ENCODE measurements at places on chromosomes 2 and 18.

DNA sequence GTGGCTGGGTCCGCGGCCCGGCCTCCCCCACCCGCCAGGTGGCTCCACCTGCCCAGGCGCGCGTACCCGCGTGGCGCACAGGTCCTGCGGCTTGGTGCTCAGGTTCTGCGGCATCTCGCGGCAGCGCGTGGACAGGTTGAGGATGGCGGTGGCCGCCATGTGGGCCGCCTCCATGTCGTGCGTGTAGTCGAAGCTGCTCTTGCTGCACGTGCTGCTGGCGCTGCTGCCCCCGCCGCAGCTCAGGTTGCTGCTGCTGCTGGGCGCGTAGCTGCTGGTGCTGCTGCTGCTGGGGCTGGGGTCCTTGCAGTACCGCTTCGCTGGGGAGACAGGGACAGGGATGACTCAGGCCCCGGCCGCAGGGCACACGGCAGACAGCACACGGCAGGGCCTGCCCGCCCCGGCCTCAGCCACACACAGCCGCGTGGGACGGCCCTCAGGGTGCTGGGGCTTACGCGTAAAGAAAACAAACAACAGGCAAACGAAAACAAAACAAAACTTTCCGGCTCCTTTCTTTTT lies 147.7 kb upstream of the PXDN start:
- DNase-seq, result no peak

DNA sequence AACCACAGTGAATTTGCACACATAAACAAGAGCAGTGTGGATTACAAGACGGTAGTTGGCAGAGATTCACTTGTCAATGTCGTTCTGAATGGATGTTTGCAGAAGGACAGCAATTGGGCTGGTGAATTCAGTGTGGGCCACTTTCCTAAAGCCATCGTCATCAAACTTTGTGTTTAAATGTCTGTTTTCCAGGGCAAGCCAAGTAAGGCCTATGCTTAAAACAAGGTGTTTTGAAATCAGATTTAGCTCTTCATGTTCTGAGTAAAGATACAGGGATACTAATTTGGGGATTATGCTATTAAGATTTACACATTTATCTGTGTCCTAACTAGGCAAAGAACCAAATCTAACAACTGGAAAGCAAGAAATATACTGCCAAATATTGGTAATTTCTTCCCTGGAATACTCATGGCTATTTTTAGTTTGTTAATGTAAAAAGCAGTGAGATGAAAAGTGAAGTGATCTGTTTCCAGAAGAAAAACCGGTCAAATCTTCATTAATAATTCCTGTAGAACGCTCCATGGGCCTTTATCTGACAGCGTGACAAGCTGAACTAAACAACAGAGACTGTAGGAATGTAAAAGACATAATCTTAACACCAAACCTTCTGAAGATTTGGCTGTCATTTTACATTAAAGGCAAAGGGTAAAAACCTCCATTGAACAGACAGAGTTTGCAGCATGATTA lies 175.7 kb downstream of the ICOS start:
- no peak for DNase-seq

GRCh38 chr2:138275881-138276280 lies 225.7 kb upstream of the SPOPL start:
- no peak for DNase-seq

- DNase-seq, result no peak
These were observed 47.9 kb downstream of the SLC14A1 start for GRCh38 chr18:45771587-45772480.

DNA sequence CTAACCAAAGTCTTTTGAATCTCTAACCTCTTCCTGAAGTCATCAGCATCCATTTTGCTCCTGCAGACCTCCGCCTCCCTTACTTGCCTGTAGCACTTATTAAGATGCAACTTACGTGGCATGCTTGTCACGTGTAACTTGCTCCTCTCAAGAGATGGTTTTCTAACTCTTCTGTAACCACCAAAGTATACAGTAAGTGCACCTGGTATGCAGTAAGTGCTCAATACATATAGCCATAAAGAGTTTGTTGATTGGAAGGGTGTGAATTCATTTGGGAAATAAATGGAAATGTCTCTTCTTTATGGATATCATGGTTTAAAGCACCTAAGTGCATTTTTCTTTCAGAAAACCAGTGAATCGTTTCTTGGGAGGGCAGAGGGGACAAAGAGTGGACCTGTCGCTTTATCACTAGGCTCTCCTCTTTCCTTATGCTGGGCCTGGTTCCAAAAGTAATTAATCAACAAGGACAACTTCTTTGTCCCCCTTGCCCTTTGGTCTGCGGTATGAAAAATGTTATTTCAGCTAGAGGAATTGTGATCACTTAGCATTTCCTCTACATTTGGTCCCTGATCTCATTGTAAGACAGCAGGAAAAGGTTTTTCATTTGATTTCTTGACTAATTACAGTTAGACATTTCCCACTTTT lies 370.0 kb upstream of the SPRED2 start:
- no peak for DNase-seq

GRCh38 chr18:56083097-56083521 lies 495.1 kb upstream of the TCF4 start:
- DNase-seq, result no peak

- DNase-seq, result no peak
These were observed 17.5 kb upstream of the ADAM17 start for GRCh38 chr2:9573013-9573720.

GRCh38 chr2:42102024-42102590 lies 54.3 kb downstream of the PKDCC start:
- DNase-seq, result peak; percentile 76

GRCh38 chr18:10081492-10081891 lies 167.7 kb downstream of the VAPA start:
- no peak for DNase-seq

- DNase-seq, result no peak
These were observed 57.7 kb upstream of the TFCP2L1 start for GRCh38 chr2:121342751-121343150.

- no peak for DNase-seq
These were observed 239.6 kb downstream of the BABAM2 start for GRCh38 chr2:28129955-28130695.

DNA sequence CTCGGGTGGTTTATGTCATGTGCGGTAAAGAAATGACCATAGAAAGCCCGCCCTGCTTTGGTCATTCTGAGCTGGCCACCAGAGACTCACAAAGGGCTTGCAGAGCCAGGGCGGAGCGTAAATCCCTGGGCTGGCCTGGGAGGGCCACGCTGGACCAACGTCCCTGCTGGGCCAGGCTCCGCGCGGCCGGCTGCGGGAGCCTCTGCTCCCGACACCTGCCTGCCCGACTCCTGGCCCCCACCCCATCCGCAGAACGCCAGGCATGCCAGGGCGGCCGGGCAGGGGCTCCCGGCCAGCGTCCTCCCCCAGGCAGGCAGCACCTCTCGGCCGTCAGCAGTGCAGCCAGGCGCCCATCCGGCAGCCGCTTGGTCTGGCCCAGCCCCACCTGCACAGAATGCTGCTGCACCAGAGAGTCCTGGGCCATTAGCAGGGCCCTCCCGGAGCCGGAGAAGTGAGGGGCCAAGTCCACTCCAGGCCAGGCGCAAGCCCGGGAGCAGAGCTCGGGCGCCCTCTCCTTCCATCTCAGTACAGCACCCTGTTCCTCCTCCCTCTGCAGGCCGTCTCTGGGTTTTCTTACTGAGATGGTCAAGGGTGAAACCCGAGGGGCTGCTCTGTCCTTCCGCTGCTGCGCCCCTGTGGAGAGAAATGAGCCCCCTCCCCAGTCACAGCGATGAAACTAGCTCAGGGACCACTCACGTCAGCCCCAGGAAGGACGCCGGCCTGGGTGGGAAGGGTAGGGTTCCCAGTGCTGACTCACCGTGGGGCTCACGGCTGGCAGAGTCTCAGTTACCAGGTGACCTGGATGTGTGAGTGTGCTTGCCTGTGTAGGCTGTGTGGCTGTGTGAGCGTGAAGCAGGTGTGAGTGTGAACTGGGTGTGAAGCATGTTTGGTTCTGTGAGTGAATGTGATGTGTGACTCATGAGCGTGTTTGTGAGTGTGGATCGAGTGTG lies 83.3 kb downstream of the PTGR3 start:
- DNase-seq, result no peak

GRCh38 chr2:656676-657075 lies 20.5 kb downstream of the TMEM18 start:
- no peak for DNase-seq

GRCh38 chr18:44834867-44835469 lies 154.3 kb downstream of the SETBP1 start:
- no peak for DNase-seq

GRCh38 chr2:166727095-166727494 lies 161.2 kb upstream of the XIRP2 start:
- no peak for DNase-seq

Measured in stimulated activated CD8-positive, alpha-beta memory T cell treated with anti-CD3 and anti-CD28 coated beads, Interleukin-2, amount 100 ng/mL, for 48 hours (primary cell).